H1 (cell line): ENCODE measurements at places on chromosomes 3 and 15. TPM values are rescaled to one million over a fixed set of nuclear protein-coding genes. Genes with fewer than 3 reads are reported as not detected.

GRK7 gene
- not detected in 2 replicates for polyA plus RNA-seq

THRB gene
- polyA plus RNA-seq, result 0.98 and 1.4 TPM in 2 replicates

CCR4 gene
- polyA plus RNA-seq, result 0.08 and 0.15 TPM in 2 replicates

AGTR1 gene
- 0.03 and 0.06 TPM in 2 replicates for polyA plus RNA-seq

BFSP2 gene
- polyA plus RNA-seq, result not detected in 2 replicates

PLCD1 gene
- 15.3 and 25.7 TPM in 2 replicates for polyA plus RNA-seq

DNA sequence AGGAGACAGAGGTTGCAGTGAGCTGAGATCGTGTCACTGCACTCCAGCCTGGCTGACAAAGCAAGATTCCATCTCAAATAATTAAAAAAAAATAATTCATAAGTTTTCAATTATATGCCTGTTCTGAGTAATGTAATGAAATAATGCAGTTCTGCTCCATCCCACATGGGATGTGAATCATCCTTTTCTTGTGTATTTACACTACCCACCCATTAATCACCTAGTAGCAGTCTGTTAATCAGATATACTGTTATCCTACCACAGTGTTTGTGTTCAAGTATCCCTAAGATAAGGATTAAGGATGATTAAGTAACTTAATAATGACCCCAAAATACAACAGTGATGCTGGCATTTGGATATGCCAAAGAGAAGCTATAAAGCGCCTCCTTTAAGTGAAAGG is 38.8 kb downstream of the PIGB start:
- no peaks in the 10 kb centered on the region for H3K36me3 ChIP-seq
- peaks cover 2% of the 10 kb centered on the region; the same call in 1 of the 2 replicates for H3K4me1 ChIP-seq
- H3K4me3 ChIP-seq, result no peak overlapping the region
- H3K27me3 ChIP-seq, result no peaks in the 10 kb centered on the region
- no peak overlapping the region for H3K27ac ChIP-seq

DNA sequence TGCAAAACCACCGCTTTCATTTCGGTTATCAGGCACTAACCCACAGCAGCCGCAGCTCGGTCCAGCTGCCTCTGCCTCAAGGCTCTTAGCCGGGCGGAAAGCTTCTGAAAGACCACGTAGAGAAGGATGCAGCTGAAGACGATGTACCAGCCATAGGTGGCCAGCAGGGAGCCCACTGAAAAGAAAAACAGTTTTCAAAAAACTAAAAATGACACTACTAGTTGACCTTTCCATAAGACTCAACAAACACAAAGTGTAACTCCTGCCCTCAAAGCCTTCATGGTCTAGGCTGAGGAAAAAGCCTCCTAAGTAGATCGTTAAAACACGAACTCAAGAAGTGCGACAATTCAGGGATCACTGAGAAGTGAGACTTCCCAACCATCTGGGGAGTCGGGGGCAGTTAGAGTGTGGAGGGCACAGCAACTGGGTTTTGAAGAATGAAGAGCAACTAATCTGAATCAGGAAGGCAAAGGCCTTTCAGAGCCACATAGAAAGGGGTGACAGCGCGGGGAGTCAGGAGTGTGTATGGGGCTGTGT is 716 bp downstream of the SELENOS start:
- peaks cover 24% of the 10 kb centered on the region for H3K36me3 ChIP-seq
- H3K27ac ChIP-seq, result peak overlapping the region; percentile 13; the same call in 1 of the 2 replicates
- DNase-seq, result no peak

DNA sequence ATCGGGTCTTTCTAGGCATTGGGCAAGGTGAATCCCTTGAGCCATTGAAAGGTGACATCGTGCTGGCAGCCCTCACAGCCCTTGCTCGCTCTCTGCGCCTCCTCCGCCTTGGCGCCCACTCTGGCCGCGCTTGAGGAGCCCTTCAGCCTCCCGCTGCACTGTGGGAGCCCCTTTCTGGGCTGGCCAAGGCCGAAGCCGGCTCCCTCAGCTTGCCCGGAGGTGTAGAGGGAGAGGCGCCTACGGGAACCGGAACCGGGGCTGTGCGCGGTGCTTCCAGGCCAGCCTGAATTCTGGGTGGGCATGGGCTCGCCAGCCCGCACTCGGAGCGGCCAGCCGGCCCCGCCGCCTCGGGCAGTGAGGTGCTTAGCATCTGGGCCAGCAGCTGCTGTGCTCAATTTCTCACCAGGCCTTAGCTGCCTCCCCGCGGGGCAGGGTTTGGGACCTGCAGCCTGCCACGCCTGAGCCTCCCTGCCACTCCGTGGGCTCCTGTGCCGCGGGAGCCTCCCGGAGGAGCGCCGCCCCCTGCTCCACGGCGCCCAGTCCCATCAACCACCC is 35.4 kb upstream of the INO80 start:
- no peak for DNase-seq
- H3K27ac ChIP-seq, result no peak overlapping the region
- H3K27me3 ChIP-seq, result no peaks in the 10 kb centered on the region
- H3K4me1 ChIP-seq, result no peaks in the 10 kb centered on the region
- H3K36me3 ChIP-seq, result no peaks in the 10 kb centered on the region
- no peak overlapping the region for H3K4me3 ChIP-seq

- no peak overlapping the region for H3K4me3 ChIP-seq
- DNase-seq, result no peak
- no peak overlapping the region for H3K27ac ChIP-seq
- no peaks in the 10 kb centered on the region for H3K36me3 ChIP-seq
- H3K4me1 ChIP-seq, result peaks cover 6% of the 10 kb centered on the region
- H3K27me3 ChIP-seq, result no peaks in the 10 kb centered on the region
These were observed 5.6 kb upstream of the PLEKHO2 start for GRCh38 chr15:64836023-64836536.

DNA sequence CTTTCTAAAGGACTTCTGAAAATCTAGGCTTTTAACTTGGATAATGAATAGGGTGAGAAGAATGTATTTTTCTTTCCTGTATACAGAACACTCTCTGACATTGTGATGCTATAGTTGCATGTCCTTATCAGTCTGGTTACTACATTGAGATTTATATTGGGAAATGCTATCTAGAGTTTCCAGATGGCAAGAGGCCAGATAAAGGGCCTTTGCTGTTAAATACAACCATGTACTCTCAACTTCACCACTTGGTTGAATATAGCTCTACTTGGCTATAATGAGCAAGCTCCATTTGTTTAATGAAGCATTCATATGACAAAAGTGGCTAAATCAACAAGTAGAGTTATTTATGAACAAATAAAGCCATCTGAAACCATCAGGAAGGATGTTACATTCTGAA is 91.0 kb downstream of the IGSF11 start:
- DNase-seq, result no peak
- no peaks in the 10 kb centered on the region for H3K36me3 ChIP-seq
- no peaks in the 10 kb centered on the region for H3K27me3 ChIP-seq
- no peak overlapping the region for H3K4me3 ChIP-seq
- no peak overlapping the region for H3K27ac ChIP-seq

DNA sequence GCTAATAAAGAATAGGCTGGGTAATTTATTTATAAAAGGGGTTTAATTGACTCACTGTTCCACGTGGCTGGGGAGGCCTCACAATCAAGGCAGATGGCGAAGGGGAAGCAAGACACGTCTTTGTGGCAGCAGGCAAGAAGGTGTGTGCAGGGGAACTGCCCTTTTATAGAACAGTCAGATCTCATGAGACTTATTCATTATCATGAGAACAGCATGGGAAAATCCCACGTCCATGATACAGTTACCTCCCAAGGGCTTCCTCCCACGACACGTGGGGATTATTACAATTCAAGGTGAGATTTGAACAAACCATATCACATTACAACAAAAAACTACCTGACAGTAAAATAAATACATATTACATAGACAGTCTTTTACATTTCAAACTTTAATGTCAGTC is 414.9 kb downstream of the NAALADL2 start:
- no peak for DNase-seq
- H3K27me3 ChIP-seq, result no peaks in the 10 kb centered on the region
- H3K4me3 ChIP-seq, result no peak overlapping the region
- H3K27ac ChIP-seq, result no peak overlapping the region
- H3K36me3 ChIP-seq, result no peaks in the 10 kb centered on the region
